ENCODE measurements at places on chromosomes 16 and 17.
A peak's percentile ranks its signal among the peaks of the same experiment; 100 is the strongest.

DNA sequence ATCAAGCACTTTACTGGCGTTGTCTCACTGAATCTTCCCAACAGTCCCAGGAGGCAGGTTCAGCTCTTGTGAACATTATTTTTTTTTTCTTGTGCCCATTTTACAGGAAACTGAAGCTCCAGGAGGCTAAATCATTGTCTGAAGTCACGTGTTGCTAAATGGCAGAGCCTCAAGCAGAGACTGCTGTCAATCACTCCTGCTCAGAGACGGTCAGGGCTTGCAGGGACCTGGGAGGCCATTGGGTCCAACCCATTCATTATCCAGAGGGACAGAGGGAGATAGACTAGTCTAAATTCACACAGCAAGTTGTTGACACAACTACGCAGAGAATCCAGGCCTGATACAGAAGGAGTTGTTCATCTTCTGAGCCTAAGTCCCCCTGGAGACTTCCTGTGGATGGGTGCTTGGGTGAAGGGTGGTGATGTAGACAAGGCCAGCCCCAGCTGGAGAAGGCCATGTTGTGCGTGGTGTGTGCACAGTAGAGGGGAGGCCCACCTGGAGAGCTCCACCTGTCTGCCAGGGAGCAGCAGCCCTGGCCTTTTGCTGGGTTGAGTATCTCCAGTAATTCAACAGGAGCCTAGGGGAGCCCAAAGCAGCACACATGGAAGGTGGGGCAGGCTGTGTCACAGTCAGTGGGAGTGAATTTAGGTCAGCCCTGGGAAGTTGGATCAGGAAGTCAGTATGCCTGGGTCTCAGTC lies 24.3 kb upstream of the C1QL1 start:
- DNase-seq, result no peak

DNA sequence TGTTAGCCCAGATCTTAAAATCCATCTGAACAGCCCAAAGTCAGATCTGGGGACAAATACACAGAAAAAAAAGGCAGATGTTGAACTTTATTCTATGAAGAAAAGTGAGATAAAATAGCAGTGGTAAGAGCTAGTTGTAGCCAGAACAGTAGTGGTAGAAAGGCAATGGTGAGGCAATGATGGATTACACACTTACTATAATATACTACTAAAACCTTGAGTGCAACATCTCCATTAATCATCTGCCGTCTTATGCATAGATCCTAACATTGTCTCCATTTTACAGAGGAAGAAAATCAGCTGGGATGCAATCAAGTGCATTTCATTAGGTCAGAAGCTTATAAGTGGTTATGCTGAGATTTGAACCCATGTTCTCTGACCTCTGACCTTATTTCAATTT lies 699.6 kb downstream of the CDH11 start:
- DNase-seq, result no peak

- no peak for DNase-seq
These were observed 23.5 kb upstream of the NXPH3 start for GRCh38 chr17:49552070-49552751.

DNA sequence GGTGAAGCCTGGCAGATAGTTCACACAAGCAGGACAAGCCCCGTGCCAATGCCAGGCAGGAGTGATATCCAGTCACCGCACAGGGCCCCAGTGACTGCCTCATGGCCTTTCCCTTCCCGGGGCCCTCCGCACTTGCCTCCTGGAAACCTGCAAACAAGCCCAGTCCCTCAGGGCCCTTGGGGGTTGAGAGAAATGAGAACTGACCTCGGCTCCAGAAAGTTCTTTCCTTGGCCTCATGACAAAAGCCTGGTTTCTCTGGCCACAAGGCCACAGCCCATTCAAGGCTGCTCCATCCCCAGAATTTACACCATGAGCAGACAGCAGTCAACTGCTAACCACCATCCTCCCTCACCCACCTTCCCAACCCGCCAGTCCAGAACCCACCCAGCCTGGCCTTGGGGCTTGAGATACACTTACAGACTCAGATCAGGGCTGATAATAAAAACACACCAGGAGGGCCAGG lies 77.6 kb downstream of the CCDC182 start:
- no peak for DNase-seq

DNA sequence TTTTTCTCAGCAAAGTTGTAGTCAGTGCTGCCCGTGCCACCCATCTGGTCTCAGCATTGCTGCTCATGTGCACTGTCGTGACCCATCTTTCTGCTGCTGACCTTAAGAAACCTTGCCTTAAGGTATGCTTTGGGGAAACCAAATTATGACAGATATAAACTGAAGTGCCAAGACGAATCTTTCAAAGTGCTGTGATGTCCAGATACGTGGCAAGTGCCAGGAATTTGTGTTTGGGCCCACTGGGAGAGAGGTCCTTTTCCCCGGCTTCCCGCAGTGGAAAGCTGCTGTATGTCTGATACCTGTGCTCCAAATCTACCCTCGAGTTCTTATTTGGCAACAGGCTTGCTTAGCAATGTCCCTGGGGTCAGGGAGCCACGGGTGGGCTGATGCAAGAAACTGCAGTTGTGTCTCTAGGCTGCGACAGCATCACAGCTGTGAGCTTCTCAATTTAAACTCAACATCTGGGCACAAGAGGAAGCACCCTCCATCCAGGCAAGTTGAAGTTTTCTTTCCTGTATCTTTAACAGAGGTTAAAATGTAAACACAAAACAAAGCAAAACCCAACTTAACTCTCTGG lies 30.3 kb upstream of the TOX3 start:
- DNase-seq, result no peak

DNA sequence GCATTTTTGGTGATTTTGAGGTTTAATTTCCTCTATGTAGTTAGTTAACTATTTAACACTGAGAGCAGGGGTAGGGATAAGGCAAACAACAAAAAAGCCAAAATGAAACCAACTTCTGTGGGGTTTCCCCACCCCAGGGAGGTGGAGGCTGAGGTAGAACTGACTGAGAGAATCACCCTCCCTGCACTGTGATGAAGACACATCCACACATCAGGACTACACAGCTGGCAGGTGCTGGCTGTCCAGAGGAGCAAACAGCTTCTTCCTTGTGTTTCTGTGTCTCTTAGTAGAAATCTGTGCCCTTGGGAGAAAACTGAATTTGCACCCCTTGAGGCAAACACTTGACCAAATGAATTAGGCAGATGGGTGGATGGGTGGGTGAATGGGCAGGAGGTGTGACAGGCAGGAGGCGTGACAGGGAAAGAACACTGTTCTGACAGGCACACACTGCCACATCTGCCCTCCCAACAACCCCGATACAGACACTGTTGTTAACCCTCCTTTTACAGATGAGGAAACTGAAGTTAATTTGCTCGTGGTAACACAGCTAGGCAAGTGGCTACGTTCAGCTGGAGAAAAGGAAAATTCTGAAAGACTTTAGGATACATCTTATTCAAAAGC lies 62.9 kb upstream of the AMZ2 start:
- no peak for DNase-seq

GRCh38 chr17:50301891-50302584 lies 27.8 kb downstream of the TMEM92 start:
- no peak for DNase-seq

DNA sequence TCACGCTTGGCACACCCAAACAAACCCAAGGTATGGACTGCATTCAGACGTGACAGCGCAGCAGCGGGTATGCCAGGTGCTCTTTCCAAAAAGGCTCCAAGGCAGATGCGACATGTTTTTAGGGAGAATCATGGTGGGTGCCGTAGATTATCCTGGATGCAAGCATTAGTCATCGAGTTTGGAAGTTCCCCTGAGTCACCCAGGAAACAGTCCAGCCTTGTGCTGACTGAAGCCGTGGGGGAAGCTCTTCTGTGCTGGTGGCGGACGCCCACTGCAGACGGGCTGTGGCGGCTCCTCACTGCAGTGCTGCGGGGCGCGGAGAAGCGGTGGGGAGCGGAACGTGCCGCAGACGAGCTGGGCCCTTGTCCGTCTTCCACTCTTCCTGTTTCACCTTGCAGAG lies 13.9 kb downstream of the JPT2 start:
- peak; percentile 58 for DNase-seq

- DNase-seq, result no peak
These were observed 3.1 kb downstream of the CTRB2 start for GRCh38 chr16:75203667-75204409.

GRCh38 chr16:50273888-50274325 lies 7.6 kb downstream of the ADCY7 start:
- peak; percentile 71 for DNase-seq

DNA sequence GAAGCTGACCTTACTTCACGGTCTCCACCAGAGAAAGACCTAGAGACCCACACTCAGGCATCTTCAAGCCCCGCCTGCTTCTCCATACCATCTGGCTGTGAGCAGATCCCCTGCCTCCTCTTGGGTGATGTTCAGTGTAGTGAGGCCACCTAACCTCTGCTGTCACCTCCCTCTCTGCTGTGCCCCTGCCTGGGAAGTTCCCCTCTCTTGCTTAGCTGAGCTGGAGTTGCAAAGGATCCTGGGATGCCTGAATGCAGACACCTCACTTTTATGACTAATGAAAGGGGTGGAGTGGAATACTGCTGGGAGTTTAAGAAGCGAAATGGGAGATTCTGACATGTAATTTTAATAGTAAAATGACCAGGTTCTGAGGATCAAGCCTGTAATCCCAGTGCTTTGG lies 5.8 kb downstream of the IRX3 start:
- peak; percentile 12 for DNase-seq

GRCh38 chr16:55613613-55614335 lies 42.0 kb upstream of the SLC6A2 start:
- DNase-seq, result no peak

GRCh38 chr17:66451188-66452149 lies 149.1 kb downstream of the PRKCA start:
- DNase-seq, result no peak

DNA sequence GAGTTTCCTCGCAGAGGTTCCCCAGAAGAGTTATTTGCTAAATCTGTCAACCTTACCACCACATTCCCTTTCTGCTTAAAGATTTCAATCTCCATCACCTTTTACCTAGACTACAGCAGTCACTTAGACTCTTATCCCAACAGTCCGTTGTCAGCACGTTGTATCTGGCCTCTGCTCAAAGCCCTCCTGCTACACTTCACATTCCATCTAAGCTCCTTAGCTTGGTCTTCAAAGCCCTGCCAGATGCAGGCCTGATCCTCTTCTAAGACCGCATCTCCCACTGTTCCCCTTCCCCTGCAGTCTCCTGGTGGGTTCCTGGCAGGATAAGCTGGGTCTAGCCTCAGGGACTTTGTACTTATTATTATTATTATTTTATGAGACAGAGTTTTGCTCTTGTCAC lies 10.3 kb upstream of the SRCAP start:
- no peak for DNase-seq

DNA sequence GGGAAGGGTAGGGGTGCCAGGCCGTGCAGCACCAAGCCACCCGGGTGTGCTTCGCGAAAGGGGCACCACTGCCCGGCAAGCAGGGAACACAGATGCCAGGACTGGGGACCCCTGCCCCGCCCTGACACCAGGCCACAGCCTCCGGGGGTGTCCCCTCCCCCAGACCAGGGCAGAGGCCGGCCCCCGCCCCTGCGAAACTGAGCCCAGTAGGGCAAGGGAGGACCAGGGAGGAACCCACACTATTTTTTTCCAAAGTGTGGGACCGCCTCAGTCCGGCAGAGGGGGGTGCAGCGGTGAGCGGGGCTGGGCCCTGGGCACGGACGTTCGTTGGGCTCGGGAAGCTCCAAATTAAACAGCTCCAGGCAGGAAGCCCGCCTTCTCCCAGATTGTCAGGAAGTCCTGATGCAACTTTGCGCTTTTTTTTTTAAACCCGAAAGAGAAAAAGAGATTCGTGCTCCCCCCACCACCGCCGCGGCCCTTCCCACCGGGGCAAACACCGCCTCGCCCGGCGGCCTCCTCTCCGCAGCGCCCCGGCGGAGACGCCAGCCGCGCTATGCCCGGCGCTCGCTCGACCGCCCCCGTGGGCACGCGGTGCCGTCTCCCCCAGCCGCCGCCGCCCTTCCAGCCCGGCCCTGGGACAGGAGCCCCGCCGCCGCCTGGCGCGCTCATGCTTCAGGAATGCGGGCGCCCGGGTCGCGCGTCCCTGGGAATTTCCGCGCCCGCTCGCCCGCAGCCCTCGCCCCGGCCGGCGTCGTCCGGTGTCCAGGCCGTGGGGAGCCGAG lies 755 bp downstream of the PIEZO1 start:
- DNase-seq, result peak; percentile 65

DNA sequence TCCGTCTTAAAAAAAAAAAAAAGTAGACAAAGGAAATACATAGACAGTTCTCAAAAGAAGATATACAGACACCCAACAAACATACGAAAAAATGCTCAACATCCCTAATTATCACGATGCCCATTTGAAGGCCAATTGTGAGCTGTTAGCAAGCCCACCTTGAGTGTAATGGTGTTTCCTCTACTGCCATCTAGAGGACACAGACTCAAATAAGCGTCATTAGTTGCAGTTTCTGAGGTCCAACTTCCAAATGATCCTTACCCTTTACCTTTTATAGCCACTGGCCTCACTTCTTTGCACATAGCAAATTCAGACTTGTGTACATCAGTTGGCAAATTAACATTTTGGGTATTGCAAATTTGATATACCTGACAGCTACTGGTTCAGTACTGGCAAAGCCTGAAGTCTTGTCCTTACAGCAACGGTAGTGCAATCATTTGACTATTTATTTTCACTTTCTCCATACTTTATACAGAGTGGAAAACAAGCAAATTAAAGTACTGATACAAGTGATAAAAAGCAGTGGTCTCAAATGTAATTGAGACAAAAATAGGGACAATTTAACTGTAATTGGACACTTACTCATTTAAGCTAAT lies 536.3 kb upstream of the EEF2KMT start:
- DNase-seq, result peak; percentile 29

DNA sequence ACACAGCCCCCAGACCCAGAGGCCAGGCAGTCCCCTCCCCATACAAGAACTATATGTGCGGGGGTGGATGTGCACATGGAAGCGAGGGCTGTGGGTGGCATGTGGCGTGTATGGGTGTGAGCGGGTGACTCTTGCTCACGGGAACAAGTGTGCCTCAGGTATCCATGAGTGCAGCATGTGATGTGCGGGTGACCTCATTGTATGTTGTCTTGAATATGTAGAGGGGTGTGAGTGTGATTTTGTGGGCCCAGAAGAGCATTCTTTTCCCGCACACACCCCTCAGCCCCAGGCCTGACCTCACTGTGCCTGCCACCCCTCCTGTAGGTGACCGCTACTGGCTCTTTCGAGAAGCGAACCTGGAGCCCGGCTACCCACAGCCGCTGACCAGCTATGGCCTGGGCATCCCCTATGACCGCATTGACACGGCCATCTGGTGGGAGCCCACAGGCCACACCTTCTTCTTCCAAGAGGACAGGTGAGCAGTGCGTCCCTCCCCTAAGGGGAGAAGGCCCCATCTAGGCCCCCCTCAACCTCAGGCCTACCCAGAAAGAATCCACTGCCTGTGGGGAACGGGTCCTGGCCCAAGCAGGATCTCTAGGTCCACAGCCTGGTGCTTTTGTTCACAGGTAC lies 17.4 kb downstream of the MMP15 start:
- DNase-seq, result no peak

All from inflammatory macrophage treated with lipopolysaccharide for 1 hour (primary cell).